ENCODE measurements at places on chromosomes 5 and 9.

DNA sequence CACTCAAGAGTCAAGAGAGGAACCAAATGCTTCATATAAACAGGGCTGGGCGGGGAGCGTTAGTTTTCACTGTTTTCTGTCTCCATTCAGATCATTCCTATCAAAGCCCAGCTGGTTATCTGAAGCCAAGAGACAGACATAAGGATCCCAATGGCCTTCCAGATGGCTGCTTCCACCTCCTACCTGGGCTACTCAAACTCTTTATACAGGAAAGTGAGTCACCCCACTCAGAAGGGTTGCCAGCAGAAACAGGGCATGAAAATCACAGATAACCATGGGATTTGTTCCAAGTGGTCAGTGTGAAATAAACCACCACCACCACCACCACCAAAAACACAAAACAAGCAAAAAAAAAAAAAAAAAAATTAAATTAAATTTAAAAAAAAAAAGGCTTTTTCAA, 5.5 kb downstream of the PRSS3 start:
- no peak for DNase-seq

GRCh38 chr5:162939991-162940390, 497.4 kb upstream of the CCNG1 start:
- no peak for DNase-seq

DNA sequence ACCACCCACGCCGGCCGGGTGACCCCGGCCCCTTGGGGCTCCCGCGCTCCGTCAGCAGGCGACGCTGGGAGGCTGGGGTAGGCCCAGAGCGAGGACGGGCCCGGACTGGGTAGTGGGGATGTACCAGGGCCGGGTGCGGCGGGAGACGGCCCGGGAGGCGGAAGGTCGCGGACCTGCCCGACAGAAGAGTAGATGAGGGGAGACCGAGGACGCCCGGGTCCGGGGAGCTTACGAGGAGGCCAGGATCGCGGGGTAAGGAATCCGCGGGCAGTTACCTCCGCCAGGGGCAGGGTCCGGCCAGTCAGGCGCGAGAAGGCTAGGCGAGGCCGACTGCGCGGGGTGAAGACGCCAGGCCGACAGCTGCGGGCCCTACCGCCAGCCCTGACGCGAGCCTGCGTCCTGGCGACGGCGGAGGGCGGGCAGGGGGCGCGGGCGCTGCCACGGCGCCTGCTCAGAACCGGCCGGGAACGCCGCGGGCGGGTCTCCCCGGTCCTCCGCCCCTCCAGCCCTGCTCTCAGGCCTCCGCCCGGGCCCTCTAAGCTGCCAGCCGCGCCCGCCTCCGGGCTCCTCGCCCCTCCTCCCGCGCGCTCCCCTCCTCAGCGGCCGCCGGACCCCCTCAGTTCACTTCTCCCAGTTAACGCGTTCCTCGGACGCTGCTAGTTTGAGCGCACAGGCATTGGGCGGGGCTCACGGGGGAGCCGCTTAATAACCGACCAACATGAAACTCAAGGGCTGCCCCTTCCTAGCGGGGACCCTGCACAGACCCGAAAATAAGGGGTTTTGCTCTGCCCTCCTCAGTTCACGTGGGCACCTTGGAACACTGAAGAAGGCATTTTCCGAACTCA, at the start of gene CPLANE1:
TSS of gene CPLANE1 (minus strand) at position 407 of the 845 bp plus-strand sequence. CDS start 1,678 bp downstream, outside the sequence.
- peak; percentile 77 for DNase-seq

- no peak for DNase-seq
Observed at GRCh38 chr5:150604010-150604409, 36.5 kb upstream of the SYNPO start.

DNA sequence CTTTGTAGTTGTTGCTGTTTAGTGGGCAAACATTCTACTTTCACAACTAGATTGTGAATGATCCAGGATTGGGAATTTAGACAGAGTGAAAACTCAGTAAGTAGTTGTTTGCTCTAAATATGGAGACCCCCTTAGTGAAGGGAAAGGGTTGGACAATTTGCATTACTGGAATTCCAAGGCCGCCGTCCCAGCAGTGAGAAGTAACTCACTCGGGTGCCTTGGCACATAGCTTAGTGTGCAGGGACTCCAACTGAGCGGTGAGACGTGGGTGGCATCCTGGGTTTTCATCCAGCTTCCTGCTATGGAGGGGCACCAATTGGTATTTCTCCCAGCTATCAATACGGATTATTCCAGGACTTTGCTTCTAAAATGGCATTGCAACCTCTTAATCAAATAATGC, 69.7 kb upstream of the FCN1 start:
- DNase-seq, result no peak

- no peak for DNase-seq
Observed at GRCh38 chr9:117368684-117369230, 46.1 kb downstream of the ASTN2 start.

DNA sequence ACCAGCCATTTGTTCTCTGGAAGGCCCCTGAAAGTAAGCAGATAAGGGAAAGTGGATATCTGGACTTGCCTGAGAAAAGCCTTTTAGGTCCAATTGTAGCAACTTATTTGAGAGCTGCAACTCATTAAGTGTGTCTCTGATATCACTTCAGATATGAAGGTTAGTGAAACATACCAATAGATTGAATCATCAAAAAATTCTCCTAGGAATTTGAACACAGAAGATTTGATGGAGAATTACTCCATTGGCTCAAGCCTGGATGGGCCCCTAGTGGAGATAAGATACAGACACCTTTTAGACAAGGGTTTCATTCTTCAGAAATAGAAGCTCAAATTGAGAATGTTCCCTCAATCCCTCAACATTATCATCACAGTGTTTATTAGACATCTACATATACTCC, 356.7 kb downstream of the NDUFS4 start:
- no peak for DNase-seq

GRCh38 chr5:115342590-115343377, 46.3 kb upstream of the CCDC112 start:
- DNase-seq, result no peak

- no peak for DNase-seq
Observed at GRCh38 chr9:125524583-125525355, 182.2 kb downstream of the MAPKAP1 start.

- DNase-seq, result no peak
Observed at GRCh38 chr9:129836311-129837007, 1.2 kb downstream of the USP20 start.

DNA sequence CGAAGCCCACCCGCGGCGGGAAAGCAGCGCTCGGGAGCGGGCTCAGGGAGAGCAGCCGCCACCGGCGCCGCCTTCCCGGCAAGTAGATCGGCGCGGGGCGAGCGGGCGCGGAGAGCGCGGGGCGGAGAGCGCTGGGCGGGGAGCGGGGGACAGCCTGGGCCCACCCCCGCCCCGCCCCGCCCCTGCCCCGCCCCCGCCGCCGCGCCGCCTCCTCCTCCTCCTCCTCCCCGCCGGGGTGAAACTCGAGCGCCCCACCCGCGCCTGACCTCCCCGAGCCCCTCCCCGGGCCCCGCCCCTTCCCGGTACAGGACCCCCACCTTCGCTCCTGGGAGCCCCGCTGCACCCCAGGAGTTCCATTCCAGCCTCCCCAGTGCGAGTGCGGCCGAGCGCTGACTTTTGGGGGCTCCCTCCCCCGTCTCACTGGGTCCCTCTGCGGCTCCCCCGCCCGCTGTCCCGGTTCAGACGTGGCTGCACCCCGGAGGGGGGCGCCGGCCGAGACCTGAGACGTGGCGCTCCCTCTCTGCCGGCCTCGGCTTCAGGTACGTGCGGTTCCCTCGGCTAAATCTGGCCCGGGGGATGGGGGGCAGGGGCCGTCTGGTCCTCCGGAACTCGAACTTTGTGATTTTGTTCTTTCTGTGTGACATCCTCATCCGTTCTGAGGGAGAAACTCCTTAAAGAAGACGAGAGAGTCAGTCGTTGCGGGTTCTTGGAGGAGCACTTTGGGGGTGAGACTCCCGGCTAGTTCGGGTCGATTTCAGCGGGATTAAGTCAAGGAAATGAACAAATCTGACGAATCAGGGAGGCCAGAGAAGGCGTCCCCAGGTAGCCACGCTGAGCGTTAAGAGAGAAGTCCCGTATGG, at the start of gene SEMA5A:
TSS of gene SEMA5A (minus strand) at position 84 of the 860 bp plus-strand sequence. CDS start 166,129 bp downstream, outside the sequence.
- no peak for DNase-seq

Data from anterior cingulate cortex (tissue), 58 donors.